ENCODE measurements at places on chromosomes 1 and 21.

DNA sequence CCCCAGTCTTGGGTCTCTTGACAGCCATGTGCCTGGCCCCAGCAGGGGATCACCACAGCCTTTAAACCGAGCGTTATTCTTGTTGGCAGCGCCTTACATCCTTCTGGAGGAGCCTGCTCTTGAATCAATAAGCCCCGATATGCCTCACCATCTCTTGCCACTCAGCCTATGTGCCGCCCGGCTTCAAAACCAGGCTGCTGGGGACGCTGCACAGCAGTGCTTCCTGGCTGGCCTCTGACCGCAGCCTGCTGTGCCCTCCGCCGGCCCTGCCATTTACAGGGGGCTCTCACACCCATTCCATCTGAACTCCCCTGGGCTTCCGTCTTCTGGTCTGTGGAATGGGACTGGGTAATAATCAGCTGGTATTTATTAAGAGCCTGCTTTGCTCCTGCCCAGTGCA, 3.0 kb upstream of the PEX10 start:
- no peak for DNase-seq

- DNase-seq = no peak
These were observed 13.5 kb upstream of the ADAMTSL4 start for GRCh38 chr1:150535511-150536287.

DNA sequence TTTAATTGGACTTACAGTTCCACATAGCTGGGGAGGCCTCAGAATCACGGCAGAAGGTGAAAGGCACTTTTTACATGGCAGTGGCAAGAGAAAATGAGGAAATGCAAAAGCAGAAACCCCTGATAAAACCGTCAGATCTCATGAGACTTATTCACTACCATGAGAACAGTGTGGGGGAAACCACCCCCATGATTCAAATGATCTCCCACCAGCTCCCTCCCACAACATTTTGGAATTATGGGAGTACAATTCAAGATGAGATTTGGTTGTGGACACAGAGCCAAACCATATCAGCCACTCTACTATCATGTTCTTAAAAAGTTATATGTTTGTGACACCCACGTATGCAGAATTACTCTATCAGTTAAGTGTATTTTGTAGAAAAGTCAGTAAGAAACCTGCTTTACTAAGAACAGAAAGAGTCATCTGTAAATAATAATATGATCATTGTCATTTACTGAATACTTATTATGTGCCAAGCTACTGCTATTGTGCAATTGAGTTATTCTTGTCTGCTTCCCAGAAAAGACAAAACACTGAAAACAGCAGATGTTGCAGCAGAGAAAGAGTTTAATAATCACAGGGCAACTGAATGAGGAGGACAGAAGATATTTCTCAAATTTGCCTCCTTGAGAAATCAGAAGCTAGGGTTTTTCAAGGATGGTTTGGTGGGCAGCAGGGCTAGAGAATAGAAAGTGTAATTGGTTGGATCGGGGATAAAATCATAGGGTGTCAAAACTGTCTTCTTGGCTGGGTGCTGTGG, 207.7 kb upstream of the FGGY start:
- no peak for DNase-seq

- DNase-seq = no peak
These were observed 29.3 kb downstream of the PRDX6 start for GRCh38 chr1:173506437-173506836.

DNA sequence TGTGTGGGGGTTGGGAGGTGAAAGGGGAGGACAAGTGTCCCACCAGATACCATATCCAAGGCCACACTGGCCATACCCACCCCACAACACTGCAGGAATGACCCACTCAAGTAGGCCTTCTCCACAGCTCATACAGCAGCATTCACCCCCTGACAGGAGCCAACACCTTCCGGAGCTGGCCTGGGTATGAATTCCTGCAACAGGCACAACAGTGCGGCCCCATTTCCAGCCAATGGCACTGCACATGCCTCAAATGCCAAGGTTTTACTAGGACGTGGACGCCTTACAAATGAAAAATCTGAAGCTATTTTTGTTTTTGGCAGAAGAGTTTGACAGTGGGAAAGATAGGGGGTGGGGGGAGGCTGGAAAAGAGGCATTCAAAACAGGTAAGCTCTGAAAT, 2.0 kb downstream of the KCND3 start:
- no peak for DNase-seq

GRCh38 chr1:110525249-110525595, 6.2 kb upstream of the KCNA10 start:
- no peak for DNase-seq

DNA sequence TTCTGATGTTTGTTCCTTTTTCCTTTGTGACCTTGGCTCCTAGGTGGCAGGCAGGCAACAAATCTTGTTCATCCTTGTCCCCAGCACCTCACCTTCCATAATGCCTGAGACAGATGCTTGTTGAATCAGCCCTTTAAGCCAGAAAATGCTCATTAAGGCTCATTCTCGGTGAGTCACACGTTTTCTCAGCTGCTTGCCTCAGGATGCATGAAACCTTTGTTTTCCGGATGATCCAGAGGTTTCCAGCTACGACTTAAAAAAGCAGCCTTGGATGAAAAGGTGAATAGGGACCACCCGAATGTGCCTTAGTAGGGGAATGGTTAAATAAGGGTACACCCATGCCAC, 4.6 kb upstream of the ATP13A2 start:
- no peak for DNase-seq

- DNase-seq = no peak
These were observed 82.6 kb downstream of the EVA1C start for GRCh38 chr21:32494934-32495709.

DNA sequence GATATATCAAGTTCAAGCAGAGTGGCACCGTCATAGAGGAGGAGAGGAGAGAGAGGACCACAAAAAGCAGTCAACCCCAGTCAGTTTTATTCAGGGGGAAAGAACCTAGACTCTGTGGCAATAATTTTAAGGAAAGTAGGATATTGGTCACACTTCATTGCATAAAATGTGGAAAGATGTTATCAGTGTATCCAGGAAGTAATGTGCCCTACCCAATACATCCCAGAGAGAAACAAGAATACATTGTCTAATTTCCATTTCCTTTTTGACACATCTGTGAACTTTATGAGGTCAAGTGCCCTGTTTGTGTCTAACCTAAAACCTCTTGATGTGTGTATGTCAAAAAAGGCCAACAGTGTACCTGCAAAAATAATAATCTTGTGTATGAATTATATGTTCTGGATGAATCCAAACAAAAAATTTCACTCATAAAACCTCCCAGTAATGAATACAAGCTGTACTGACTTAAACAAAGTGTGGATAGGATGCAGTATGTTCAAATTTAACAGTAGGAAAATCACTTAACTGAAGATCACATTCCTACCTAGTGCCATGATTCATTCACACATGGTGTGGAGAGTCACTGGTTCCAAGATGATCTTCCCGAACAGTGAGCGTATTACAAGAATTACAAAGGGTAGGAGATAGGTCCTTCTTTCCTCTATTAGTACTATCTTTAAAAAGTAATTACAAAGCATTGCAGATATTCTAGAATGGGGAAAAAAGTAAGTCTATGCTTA, 712.1 kb upstream of the CXADR start:
- DNase-seq = no peak

GRCh38 chr1:203682473-203683383, 56.1 kb downstream of the ATP2B4 start:
- no peak for DNase-seq

DNA sequence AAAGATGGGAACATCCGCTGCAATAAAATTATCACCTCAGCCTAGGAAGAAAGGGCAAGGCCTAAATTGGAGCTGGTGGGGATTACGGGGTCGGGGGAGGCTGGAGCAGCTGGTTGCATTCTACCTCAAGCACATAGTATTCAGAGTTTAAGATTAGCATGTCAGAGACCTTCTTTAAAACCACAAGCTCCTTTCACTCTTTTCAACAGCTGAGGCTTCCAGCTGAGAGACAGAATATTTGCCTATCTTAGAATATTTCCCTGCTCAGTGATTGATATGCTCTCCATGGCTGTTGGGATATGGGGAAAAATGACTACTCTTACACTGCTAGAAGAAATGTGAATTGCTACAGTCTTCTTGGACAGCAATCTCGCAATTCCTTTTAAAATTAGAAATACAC, 248.6 kb downstream of the TBX15 start:
- DNase-seq = no peak

- no peak for DNase-seq
These were observed 768 bp upstream of the RIIAD1 start for GRCh38 chr1:151720554-151720953.

- no peak for DNase-seq
These were observed 14.4 kb downstream of the IFNAR1 start for GRCh38 chr21:33339135-33339534.

DNA sequence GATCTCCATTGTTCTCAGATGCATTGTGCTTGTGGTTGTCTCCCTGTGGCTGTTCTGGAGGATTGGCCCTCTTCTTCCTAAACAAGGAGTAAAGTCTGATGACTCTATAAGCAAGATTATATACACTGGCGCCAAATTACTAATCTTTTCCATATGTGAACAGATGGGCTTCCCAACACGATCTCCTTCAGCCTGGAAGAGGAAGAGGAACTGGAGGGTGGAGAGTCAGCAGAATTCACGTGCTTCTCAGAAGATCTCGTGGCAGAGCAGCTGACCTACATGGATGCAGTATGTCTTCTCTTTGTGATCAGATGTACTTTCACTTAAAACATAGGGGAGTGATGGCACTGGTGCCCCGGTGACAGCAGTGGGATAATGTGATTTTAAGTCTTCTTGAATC, 78.7 kb downstream of the RGL1 start:
- no peak for DNase-seq

DNA sequence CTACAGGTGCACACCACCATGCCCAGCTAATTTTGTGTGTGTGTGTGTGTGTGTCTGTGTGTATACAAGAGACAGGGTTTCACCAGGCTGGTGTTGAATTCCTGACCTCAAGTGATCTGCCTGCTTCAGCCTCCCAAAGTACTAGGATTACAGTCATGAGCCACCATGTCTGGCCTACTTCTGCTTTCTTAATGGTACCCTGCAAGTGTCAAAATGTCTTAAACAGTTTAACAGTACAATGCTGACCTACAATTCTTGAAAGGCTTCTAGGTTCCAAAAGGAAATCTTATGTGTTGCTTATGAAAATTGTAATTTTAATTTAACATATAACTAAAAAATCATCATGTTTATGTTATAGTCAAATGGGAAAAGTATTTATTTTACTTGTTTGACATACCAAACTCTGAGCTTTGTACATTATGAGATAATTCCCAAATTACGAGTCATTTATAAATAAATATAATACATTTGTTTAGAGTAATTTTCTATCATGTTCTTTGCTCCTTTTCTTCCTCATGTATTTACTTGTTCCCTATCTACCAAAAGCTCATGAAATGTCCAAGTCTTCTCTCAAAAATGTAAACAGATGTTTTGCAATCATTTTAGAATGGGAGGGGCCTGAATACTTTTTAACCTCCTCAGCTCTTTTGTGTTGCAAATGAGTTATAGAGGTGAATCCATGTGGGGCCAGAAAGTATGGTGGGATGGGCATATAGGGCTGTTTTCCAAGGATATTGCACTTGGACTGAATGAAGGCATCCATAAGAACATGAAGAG, 8.4 kb upstream of the VCAM1 start:
- DNase-seq = no peak

- DNase-seq = no peak
These were observed 1.9 kb downstream of the PEAR1 start for GRCh38 chr1:156895455-156895812.

DNA sequence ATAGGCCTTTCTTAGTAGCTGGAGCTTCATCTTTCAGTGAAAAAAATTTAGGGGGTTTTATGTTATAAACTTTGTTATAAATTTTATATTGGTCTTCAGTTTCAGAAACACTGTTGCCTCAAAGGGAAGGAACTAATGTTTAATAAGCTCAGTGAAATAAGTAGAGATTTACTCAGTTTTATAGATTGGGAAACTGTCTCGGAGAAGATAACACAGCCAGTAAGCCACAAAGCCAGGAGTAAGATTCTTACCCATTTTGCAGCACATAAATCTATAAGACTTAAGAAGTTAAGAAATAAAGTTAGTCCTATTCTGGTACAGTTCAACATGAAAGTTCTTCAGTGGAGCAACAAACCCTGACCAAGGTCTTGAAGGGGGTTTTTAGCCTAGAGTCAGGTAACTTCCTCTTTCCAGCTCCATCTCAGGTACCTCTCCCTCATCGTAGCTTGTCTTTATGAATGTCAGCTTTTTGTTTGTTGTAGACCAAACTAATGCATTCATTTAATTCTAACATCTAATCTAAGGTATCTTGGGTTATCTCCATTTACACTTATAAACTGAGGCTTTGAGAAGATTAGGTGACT, 3.3 kb downstream of the KPNA6 start:
- DNase-seq = no peak

GRCh38 chr1:88101041-88101440, 583.0 kb upstream of the PKN2 start:
- no peak for DNase-seq

GRCh38 chr1:56437959-56438358, 141.4 kb downstream of the PLPP3 start:
- DNase-seq = no peak

DNA sequence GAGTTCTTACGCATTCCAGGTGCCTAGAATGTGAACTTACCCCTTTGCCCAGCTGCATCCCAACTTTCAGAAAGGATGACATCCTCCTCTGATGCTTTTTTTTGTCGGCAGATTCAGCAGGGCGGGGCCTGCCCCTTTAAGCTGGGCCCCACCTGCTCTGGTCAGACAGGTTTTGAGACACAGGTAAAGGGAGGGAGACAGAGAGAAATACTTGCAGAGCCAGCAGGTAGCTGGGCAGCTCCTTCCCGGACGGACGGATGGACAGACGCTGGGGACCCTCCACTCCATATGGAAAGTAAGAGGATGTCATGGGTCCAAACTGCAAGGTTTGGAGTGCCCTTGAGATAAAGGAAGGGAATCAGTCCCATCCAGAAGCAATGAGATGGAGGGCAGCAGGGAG, at the start of gene TMEM79:
Gene TMEM79 (plus strand): TSS at position 214 of the 400 bp plus-strand sequence. CDS start 902 bp downstream, outside the sequence.
- DNase-seq = no peak

DNA sequence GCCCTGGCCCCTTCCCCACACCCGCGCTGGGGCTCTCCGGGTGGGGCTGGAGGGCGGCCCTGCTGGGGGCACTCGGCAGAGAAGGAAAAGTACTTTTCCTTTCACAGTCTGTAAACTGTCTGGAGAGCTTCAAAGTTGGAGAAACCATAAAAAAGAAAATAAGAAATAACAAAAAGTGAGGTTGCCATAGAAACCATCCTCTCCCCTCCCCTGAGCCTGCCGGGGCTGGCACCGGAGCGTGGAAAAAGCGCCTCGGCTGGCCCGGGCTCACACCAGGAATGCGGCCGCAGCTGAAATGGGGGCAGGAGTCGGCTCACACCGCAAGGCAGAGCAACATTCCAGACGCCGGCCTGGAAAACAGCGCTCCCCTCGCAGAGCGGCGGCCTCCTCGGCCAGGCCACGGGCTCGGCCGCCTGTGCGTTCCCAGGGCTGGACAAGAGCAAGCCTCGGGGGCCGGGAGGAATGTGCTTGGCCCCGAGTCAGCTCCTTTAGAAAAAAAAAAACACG, 69.2 kb downstream of the MORN1 start:
- peak; percentile 80 for DNase-seq

GRCh38 chr21:40667967-40668366, 179.0 kb downstream of the DSCAM start:
- no peak for DNase-seq
